ENCODE measurements at places on chromosomes 7 and 10. TPM values are rescaled to one million over a fixed set of nuclear protein-coding genes. Genes with fewer than 3 reads are reported as not detected.

The PTN gene
- total RNA-seq, result not detected

The MSMB gene
- total RNA-seq, result not detected

The RPEL1 gene
- not detected for total RNA-seq

The CPA2 gene
- total RNA-seq, result not detected

The CHAT gene
- total RNA-seq, result 0.54 TPM

The BAIAP2L1 gene
- 2.7 TPM for total RNA-seq

The NDUFB8 gene
- total RNA-seq, result 304 TPM

The FEZF1 gene
- not detected for total RNA-seq

The HABP2 gene
- total RNA-seq, result not detected

The AP1S1 gene
- 45.7 TPM for total RNA-seq

The ANXA8 gene
- total RNA-seq, result 0.12 TPM

The PNLIPRP3 gene
- not detected for total RNA-seq

The NOM1 gene
- 46.4 TPM for total RNA-seq

The CDC123 gene
- total RNA-seq, result 191 TPM

The RASA4B gene
- 25.4 TPM for total RNA-seq

The NODAL gene
- total RNA-seq, result not detected

The PON1 gene
- not detected for total RNA-seq

The GPNMB gene
- 0.83 TPM for total RNA-seq

The FASTK gene
- 92.6 TPM for total RNA-seq

The KNDC1 gene
- total RNA-seq, result 0.54 TPM

The ANLN gene
- total RNA-seq, result 23.8 TPM

The PRPS1L1 gene
- total RNA-seq, result not detected

The FAS gene
- 38.6 TPM for total RNA-seq

The XPNPEP1 gene
- 85.1 TPM for total RNA-seq

The GRM8 gene
- not detected for total RNA-seq

The UPF2 gene
- total RNA-seq, result 43.6 TPM

The OR6V1 gene
- not detected for total RNA-seq

The ANKRD30A gene
- total RNA-seq, result not detected

The FLNC gene
- total RNA-seq, result 0.03 TPM

The ASZ1 gene
- total RNA-seq, result not detected

The HPSE2 gene
- not detected for total RNA-seq

The AUTS2 gene
- 2.7 TPM for total RNA-seq

The PRTFDC1 gene
- 0.57 TPM for total RNA-seq

The SORBS1 gene
- 0.73 TPM for total RNA-seq

The EVX1 gene
- not detected for total RNA-seq

The EPO gene
- total RNA-seq, result not detected

The CCNJ gene
- 9.7 TPM for total RNA-seq

The SPDYE9 gene
- total RNA-seq, result not detected

The INTS15 gene
- 44.6 TPM for total RNA-seq

The TRPV6 gene
- total RNA-seq, result not detected

Data from activated T-helper 1 cell treated with anti-CD3 and anti-CD28 coated beads, Interleukin-12 subunit alpha, Interleukin-12 subunit beta, Interleukin-2, Interleukin-4 antibody, amounts not matched to agents 30 ng/mL and 10 ng/mL and 1 ng/mL, durations not matched to agents 14 hours and 24 hours and 36 hours (primary cell).